NCI-H1417 (cell line): ENCODE measurements at places on chromosomes 16 and 17.

- DNase-seq: peak; percentile 1
These were observed 5.0 kb upstream of the ALDH3A1 start for GRCh38 chr17:19753051-19753509.

DNA sequence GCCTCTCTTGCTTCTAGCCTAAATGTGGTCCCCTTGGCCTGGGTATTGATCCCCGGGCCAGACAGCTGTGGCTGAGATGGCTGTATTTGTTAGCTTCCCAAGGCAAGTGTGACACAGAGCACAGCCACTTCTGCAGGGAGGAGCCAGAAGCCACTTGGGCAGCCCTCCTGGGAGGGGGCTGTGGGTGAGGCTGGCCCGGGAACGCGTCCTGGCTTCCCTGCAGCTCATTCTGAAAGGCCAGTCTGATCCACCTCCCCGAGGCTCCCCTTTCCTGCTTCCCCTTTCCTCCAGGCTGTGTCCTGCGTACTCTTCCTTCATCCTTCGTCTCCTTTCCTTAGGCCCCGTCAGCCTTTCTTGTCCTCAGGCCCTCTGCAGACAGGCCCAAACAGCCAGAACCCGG, 8.0 kb downstream of the SERPINF2 start:
- no peak for DNase-seq

- DNase-seq: no peak
These were observed 85.7 kb downstream of the DNAH17 start for GRCh38 chr17:78491236-78492115.

DNA sequence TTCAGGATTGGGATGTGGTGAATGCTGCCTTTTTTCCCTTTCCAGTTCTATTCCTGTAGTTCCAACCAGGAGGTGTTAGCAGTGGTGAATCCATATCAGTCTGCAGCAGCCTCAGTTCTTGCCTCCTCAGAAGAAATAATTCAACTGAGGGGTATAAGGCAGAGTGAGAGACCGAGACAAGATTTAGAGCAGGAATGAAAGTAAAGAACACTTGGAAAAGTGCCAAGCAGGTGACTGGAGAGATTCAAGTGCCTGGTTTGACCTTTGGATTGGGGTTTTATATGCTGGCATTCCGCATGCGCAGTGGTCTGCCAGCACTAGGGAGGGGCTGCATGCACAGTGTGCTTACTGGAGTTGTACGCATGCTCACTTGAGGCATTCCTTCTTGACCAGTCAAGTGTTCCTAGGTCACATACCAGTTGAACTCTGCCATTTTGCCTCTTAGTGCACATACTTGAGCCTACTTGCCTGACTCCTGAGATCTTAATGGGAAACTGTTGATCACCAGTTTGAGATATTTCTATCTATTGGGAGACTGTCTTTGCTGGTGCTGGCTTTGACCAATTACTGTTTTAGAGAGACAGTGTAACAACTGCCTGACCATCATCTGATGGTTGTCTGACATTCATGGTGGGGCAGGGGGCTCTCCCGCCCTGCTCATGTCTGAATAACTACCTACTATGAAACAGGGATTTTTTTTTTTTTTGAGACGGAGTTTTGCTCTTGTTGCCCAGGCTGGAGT, 680 bp upstream of the CCL15 start:
- no peak for DNase-seq

GRCh38 chr16:83215406-83216001, 588.7 kb downstream of the CDH13 start:
- DNase-seq: no peak

DNA sequence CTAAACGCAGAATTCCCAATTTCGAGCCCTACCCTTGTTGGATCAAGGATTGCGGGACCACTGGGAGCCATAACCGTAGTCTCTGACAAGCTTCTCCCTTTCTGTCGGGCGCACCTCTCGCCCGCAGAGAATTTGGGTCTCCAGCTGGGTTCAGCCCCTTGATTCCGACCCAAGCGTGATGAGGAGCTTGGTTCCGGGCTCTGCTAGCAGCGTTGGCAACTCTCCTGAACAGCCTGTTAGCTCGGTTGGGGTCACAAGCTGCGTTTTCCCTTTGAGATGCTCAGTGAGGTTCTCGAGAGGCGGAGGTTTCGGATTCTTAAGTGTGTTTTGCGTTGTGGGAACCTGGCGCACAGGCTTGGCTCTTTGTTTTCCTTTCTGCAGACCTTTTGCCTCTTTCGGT, 655 bp downstream of the ATXN1L start:
- DNase-seq: peak; percentile 2

GRCh38 chr16:2611499-2611862, 70.8 kb upstream of the KCTD5 start:
- no peak for DNase-seq
